ENCODE measurements at places on chromosomes 11 and 22. TPM values are rescaled to one million over a fixed set of nuclear protein-coding genes. Genes with fewer than 3 reads are reported as not detected.

The BATF2 gene
- 0.53 TPM for polyA plus RNA-seq

The DGAT2 gene
- 1.9 TPM for polyA plus RNA-seq

The APOC3 gene
- polyA plus RNA-seq, result not detected

The GAS2L1 gene
- polyA plus RNA-seq, result 3.7 TPM

The OR51E2 gene
- not detected for polyA plus RNA-seq

The KRTAP5-2 gene
- not detected for polyA plus RNA-seq

The RAC2 gene
- 2.4 TPM for polyA plus RNA-seq

The CEP126 gene
- polyA plus RNA-seq, result 1.5 TPM

The CD6 gene
- not detected for polyA plus RNA-seq

The MYEOV gene
- polyA plus RNA-seq, result 0.19 TPM

The RASSF10 gene
- 0.52 TPM for polyA plus RNA-seq
